ENCODE measurements at places on chromosomes 5 and 9. TPM values are rescaled to one million over a fixed set of nuclear protein-coding genes. Genes with fewer than 3 reads are reported as not detected.

CD14 gene
- 0.21 TPM for total RNA-seq

PRSS3 gene
- total RNA-seq: 0.98 TPM

GRCh38 chr9:75235632-75236031, 147.3 kb downstream of the OSTF1 start:
- DNase-seq: no peak
- no peaks in the 10 kb centered on the region for H3K4me1 ChIP-seq
- no peaks in the 10 kb centered on the region for H3K27me3 ChIP-seq
- no peaks in the 10 kb centered on the region for H3K36me3 ChIP-seq
- H3K4me3 ChIP-seq: no peak overlapping the region
- H3K27ac ChIP-seq: no peak overlapping the region

DNA sequence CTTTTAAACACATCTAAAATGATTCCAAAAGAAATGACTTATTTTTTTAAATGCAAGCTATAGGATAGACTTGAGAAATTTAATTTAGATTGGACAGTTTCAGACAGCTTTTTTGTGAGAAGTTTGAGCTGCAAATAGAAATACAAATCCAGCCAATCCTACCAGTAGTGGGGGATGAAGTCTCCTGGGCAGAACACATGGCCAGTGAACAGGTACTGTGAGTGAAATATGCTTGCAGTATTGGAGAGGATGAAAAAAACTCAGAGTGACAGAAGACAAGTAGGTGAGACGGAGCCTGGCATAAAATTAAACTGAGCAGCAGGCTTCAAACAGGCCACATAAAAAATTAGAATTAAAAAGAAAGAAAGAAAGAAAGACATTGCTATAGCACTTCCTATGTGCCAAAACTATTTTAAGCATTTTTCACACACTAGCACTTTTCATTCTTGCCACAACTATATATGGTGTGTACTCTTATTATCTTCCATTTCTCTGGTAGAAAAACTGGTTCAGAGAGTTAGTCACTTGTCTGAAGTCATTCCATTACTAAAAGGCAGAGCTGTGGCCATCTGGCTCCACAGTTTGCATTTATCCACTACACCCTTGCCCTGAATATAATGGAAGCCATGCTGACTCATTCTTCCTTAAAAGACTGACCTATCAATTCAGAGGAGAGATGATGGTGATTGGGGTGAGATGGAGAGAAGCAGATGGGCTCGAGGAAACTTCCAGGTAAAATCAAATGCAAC, 310.2 kb upstream of the CTNND2 start:
- DNase-seq: no peak
- H3K27me3 ChIP-seq: no peaks in the 10 kb centered on the region
- H3K4me3 ChIP-seq: no peak overlapping the region
- H3K4me1 ChIP-seq: no peaks in the 10 kb centered on the region
- no peaks in the 10 kb centered on the region for H3K36me3 ChIP-seq

DNA sequence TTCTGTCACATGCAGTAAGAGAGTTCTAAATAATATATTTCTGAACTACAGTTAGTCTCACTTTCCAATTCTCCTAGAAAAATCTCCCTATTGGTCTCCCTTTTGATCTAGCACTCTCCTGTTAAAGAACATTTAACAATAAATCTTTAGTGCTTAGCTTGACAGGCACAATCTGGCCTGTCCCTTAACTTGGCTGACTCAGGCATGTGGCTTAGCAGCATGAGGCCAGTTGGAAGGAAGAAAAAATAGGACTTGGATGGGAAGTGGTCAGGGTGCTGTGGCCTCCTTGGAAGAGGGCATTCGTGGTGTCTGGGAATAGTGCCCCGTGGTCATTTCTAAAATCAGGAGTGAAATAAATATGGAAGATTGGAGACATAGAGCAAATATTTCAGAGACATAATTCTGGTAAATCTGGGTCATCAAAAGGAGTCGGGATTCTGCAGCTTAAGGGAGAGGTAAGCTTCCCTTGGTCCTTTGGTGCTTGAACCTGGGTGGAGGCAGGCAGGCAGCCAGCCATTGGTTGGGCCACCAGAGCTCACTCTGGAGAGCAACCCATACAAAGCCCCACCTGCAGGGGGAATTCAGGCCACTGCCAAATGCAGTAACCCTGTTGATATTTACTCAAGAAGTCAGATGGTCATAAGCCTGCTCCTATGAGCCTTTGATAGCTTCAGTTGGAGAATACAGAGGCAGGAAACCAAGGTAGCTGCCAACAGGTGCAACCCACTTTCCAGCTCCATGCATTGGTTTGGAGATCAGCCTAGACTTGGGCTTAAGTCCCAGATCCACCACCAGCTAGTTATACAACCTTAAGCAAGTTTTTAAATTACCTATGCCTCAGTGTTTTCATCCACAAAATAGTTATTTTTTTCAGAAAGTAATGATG, 28.8 kb upstream of the TLE4 start:
- no peak for DNase-seq
- H3K27me3 ChIP-seq: no peaks in the 10 kb centered on the region
- no peak overlapping the region for H3K27ac ChIP-seq
- H3K36me3 ChIP-seq: no peaks in the 10 kb centered on the region
- no peaks in the 10 kb centered on the region for H3K4me1 ChIP-seq

DNA sequence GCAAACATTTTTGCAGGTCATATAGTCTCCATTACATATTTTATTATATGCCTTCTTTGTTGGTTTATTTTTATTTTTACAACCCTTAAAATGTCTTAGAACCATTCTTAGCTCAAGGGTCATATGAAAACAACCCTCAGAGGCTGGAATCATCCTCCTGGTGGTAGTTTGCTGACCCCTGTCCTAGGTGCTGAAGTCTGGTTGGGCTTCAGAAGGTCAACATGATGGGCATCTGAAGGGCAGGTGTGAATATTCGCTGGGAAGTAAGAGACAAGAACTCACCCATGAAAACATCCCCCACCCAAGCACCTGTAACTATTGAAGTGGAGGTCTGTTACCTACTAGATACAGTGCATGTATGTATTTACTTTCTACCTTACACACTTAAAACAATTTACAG, 75.4 kb downstream of the OSMR start:
- no peaks in the 10 kb centered on the region for H3K36me3 ChIP-seq
- H3K27ac ChIP-seq: no peak overlapping the region
- H3K27me3 ChIP-seq: no peaks in the 10 kb centered on the region
- no peak overlapping the region for H3K4me3 ChIP-seq
- no peaks in the 10 kb centered on the region for H3K4me1 ChIP-seq
- no peak for DNase-seq

Data from GM12878 (cell line).